ENCODE measurements at places on chromosomes 16 and 17. TPM values are rescaled to one million over a fixed set of nuclear protein-coding genes. Genes with fewer than 3 reads are reported as not detected.

CD300E gene
- polyA plus RNA-seq, result not detected

SLC6A2 gene
- not detected for polyA plus RNA-seq

SMPD3 gene
- 1.6 TPM for polyA plus RNA-seq

CDT1 gene
- polyA plus RNA-seq, result 0.26 TPM

SYT17 gene
- not detected for polyA plus RNA-seq

PLLP gene
- 0.72 TPM for polyA plus RNA-seq

NXPH3 gene
- polyA plus RNA-seq, result not detected

PAQR4 gene
- 1.5 TPM for polyA plus RNA-seq

DNA sequence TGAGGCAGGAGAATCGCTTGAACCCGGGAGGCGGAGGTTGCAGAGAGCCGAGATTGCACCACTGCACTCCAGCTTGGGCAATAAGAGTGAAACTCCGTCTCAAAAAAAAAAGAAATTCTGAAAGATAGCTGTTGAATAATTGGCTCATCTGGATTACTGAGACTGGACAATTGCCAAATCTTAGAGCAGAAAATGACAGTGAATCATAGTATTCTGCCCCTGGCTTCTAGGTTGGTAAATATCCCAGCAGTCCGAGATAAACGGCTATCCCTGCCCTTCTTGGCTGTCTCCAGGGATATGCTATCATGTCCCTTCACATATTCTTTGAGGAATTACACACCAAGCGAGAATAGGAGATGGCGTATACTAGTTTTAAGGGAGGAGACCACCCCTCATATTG is 35.5 kb upstream of the METTL16 start:
- no peak overlapping the region for H3K4me3 ChIP-seq
- no peaks in the 10 kb centered on the region for H3K27me3 ChIP-seq
- no peaks in the 10 kb centered on the region for H3K4me1 ChIP-seq
- no peak overlapping the region for H3K27ac ChIP-seq
- H3K36me3 ChIP-seq, result no peaks in the 10 kb centered on the region
- no peak for DNase-seq

GRCh38 chr17:36153895-36154610 is 22.4 kb downstream of the TBC1D3B start:
- H3K4me3 ChIP-seq, result no peak overlapping the region
- H3K27me3 ChIP-seq, result no peaks in the 10 kb centered on the region
- no peaks in the 10 kb centered on the region for H3K4me1 ChIP-seq

- no peak overlapping the region for H3K27ac ChIP-seq
- DNase-seq, result no peak
- H3K27me3 ChIP-seq, result no peaks in the 10 kb centered on the region
- no peak overlapping the region for H3K4me3 ChIP-seq
Measured at GRCh38 chr16:63289834-63290460, 1253.7 kb upstream of the CDH8 start.

GRCh38 chr16:8026450-8026849 is 563.9 kb downstream of the TMEM114 start:
- H3K4me1 ChIP-seq, result no peaks in the 10 kb centered on the region
- no peak overlapping the region for H3K4me3 ChIP-seq
- no peaks in the 10 kb centered on the region for H3K36me3 ChIP-seq
- no peak for DNase-seq
- no peak overlapping the region for H3K27ac ChIP-seq

GRCh38 chr16:1169285-1170075 is 16.6 kb downstream of the CACNA1H start:
- no peak overlapping the region for H3K27ac ChIP-seq
- DNase-seq, result no peak
- no peaks in the 10 kb centered on the region for H3K27me3 ChIP-seq
- H3K4me1 ChIP-seq, result no peaks in the 10 kb centered on the region

GRCh38 chr17:52110923-52111581 is 47.5 kb downstream of the CA10 start:
- no peak for DNase-seq
- no peaks in the 10 kb centered on the region for H3K4me1 ChIP-seq
- no peaks in the 10 kb centered on the region for H3K27me3 ChIP-seq
- H3K36me3 ChIP-seq, result no peaks in the 10 kb centered on the region

DNA sequence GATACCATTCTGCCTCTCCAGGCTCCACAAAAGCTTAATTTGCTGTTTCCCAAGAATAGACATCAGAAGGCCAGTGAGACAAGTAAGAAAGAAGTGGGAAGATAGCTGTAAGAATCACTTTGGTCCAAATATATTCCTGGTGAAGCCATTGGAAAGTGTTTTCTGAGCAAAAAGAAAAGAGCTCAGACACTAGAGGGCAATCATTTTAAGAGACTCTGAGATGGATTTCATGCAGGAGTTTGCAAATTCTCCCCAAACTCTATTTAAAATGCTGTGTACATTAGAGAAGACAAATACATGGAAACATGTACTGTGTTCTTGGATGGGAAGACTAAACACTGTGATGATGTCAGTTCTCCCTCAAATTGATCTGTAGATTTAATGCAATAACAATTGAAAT is 8.0 kb upstream of the SLC6A2 start:
- DNase-seq, result no peak
- H3K27ac ChIP-seq, result no peak overlapping the region
- H3K27me3 ChIP-seq, result no peaks in the 10 kb centered on the region

DNA sequence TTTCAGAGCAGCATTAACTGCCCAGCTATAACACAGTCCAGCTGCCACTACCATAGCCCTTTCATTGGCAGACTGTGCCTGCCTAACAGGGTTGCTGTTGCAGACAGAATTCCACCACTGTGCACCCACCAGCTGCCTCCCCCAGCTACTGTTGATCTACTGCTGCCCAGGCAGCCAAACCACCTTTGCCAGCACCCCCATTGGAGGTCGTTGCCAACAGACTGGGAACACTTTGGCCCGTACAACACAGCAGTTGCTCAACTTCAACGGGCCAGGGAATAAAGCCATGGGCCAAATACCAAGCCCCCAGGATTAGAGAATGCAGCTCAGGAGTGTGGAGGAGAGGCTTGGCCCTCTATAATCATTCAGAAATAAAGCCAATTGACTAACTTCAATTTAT is 473.6 kb downstream of the CDH11 start:
- no peaks in the 10 kb centered on the region for H3K4me1 ChIP-seq
- no peaks in the 10 kb centered on the region for H3K27me3 ChIP-seq
- H3K27ac ChIP-seq, result no peak overlapping the region

DNA sequence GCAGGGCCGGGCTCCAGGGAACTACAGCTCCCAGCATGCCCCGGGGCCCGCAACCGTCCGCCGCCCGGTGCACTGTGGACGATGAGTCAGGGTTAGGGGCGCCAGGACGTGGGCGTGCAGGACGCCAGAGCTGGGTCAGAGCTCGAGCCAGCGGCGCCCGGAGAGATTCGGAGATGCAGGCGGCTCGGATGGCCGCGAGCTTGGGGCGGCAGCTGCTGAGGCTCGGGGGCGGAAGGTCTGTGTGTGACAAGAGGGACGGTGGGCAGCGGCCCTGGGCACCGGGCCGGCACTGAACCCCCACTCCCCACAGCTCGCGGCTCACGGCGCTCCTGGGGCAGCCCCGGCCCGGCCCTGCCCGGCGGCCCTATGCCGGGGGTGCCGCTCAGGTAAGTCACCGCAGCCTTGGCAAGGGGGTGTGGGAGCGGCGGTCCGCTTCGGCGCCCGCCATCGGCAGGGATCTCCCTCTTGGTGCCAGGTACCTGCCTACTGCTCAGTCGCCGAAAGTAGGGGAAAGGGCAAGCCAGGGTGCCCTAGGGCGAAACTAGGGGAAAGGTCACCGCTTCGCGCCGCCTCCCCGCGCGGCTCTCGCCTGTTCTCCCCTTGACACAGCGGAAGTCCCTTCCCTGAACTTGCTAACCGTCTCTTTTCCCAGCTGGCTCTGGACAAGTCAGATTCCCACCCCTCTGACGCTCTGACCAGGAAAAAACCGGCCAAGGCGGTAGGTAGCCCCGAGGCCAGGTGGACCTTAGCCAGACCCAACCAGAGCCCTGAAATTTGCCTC is at the start of the genes ACADVL and DLG4:
ACADVL (plus strand) TSS at position 127 of the 781 bp plus-strand sequence; CDS start at position 174, 47 bp downstream.
DLG4 (minus strand) TSS at position 25 of the 781 bp plus-strand sequence.
- H3K27ac ChIP-seq, result peak within 1 kb of the TSS; percentile 70
- H3K27me3 ChIP-seq, result no peaks in the 10 kb centered on the region
- H3K4me3 ChIP-seq, result peak within 1 kb of the TSS; percentile 67
- H3K4me1 ChIP-seq, result peaks cover 54% of the 10 kb centered on the region
- peaks cover 25% of the 10 kb centered on the region for H3K36me3 ChIP-seq

DNA sequence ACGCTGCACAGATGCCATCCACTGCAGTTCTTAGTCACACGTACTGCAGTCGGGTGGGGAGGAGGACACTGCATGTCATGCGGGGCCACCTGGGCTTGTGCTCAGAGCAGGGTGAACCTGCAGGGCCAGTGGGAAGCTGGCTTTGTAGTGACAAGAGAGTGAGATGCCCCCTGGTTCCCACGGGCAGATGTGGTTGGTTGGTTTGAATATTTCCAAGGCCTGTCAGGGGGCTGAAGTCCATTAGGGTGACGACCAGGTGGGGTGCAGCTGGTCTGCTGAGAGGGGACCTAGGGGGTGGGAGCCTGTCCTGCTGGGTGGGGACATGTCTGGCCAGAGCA is 14.3 kb downstream of the ZNF213 start:
- no peaks in the 10 kb centered on the region for H3K36me3 ChIP-seq
- H3K4me1 ChIP-seq, result peaks cover 24% of the 10 kb centered on the region
- no peak overlapping the region for H3K4me3 ChIP-seq
- no peak for DNase-seq
- peak overlapping the region; percentile 64 for H3K27ac ChIP-seq

DNA sequence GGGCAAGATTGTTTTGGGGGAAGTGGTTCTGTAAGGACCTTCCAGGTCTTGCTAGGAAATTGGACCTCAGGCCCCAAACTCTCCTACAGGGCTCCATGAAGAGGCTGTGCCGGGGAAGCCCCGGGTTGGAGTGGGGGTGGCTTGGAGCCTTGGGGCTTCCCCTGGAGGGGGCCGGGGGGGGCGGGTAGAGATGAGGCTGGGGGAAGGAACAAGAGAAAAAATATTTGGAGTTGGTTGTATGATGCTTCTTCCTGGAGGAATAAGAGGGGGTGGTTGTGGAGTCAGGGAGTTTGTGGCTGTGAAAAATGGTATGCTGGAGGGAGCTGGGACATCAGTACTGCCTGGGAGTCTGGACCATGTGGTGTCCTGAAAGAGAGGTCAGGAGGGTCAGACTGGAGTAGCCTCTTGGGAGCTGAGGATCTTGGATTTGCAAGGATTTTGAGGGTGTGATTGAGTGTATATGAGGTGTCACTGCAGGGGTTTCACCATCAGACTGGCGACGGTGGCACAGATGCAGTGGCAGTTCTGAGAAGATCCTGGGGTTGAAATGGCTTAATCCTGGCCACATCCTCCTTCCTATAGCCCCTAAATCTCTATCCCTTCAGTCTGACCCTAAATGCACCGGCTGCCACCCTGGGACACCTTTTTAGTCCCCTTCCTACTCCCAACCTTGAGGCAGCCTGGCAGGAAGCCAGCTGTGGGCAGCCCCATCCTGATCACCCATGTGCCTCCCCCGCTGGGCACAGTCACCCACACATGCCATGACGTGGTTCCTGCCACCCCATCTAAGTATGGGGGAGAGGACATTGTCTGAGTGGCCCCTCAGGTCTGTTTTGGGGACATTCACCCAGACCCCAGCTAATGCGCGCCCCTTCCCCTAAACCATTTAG is 10.9 kb downstream of the RARA start:
- peak overlapping the region; percentile 100 for H3K27ac ChIP-seq
- DNase-seq, result peak; percentile 83
- H3K4me1 ChIP-seq, result peaks cover 81% of the 10 kb centered on the region
- no peaks in the 10 kb centered on the region for H3K27me3 ChIP-seq

DNA sequence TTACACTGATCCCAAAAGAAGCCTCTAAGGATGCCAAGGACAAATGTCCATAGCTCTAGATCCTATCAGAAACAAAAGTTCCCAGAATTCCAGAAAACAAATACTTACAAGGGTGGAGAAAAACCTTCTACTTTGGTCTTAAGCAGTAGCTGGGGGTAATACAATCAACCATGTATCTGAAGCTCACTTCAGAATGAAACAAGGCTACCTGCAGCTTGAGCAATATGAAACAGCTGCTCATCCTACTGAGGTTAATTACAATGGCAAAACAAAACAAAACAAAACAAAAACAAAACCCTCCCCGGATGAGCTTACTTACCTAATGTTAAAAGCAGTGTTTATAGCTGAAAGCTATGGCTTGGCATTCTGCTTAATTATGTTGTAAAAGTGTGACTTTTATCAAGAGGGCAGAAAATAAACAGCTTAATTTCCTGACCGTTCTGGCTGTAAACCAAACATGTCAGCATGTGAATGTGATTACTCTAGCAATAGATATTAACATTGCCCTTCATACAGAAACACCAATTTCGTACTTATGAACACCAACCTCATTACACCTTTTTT is 10.5 kb downstream of the PDZD9 start:
- no peaks in the 10 kb centered on the region for H3K27me3 ChIP-seq
- H3K4me3 ChIP-seq, result no peak overlapping the region
- no peaks in the 10 kb centered on the region for H3K36me3 ChIP-seq
- H3K27ac ChIP-seq, result no peak overlapping the region

DNA sequence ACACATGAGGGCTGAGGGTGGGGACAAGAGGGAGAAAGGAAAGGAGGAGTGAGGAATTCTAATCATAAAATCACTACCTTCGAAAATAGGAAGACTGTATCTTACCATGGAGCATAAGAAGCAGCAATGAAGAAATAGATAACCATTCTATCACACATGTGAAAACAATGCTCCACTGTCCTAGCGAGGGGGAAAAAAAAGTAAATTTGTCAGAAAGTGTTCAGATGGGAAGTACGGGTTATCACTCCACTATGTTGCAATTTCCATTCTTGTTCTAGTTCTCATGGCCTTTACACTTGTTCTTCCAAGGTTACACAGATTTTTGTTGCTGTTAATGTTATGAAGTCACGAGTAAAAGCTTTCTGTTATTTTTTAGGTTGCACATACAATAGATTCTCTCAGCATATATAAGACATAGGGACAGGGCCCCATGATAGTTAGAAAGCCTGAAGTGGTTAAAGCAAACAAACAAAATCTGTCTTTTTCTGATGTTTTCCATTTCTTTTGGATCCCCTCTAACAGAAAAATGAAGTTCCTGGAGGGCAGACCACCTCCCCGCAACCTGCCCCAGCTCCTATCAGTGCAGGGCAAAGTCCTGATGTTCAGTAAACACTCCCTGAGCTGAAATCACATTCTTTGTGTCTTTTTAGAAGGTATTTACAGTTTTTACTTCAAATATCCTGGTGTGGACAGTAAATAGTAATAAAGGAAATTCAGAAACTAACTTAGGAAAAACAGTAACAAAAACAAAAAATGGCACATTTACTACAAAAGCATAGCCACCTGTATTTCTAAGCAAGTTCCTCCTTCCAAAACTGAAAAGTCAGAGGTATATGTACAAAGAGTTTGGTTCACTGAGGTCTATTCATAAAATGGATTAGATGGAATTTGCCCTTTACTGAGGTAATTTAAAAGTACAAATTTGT is 13.7 kb downstream of the MMD start:
- H3K27me3 ChIP-seq, result no peaks in the 10 kb centered on the region
- no peak for DNase-seq
- no peak overlapping the region for H3K27ac ChIP-seq
- no peak overlapping the region for H3K4me3 ChIP-seq
- peaks cover 21% of the 10 kb centered on the region for H3K36me3 ChIP-seq

- peaks cover 45% of the 10 kb centered on the region for H3K4me1 ChIP-seq
- H3K27ac ChIP-seq, result no peak overlapping the region
- no peak overlapping the region for H3K4me3 ChIP-seq
- no peak for DNase-seq
- H3K36me3 ChIP-seq, result no peaks in the 10 kb centered on the region
Measured at GRCh38 chr17:65171752-65172151, 34.6 kb downstream of the RGS9 start.

GRCh38 chr16:15552507-15552906 is 90.4 kb downstream of the MARF1 start:
- H3K4me3 ChIP-seq, result no peak overlapping the region
- H3K27me3 ChIP-seq, result no peaks in the 10 kb centered on the region
- no peaks in the 10 kb centered on the region for H3K36me3 ChIP-seq
- no peaks in the 10 kb centered on the region for H3K4me1 ChIP-seq
